ENCODE measurements at places on chromosomes 13 and 19.

DNA sequence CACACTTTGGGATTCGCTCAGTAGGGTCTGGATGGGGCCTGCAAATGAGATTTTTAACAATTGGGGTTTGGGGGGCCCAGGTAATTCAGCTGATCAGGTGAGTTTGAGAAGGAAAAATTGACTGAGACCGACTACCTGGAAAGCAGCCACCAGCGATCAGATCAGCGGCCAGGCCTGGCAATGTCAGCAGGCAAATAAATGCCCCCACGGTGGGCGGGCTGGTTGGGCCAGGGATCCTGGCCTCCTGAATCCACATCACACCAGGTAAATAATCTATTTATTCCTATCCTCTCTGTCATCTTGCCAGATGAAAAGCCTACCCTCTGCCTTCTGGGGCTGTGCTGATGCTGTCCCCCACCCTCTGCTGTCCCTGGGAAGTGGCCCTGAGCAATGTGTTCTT lies 9.4 kb downstream of the NAPA start:
- DNase-seq = no peak

GRCh38 chr19:12952488-12953137 lies 4.4 kb downstream of the GADD45GIP1 start:
- DNase-seq = no peak

- DNase-seq = no peak
Measured at GRCh38 chr19:13553880-13554400, 47.7 kb upstream of the CACNA1A start.

- DNase-seq = no peak
Measured at GRCh38 chr19:3958836-3959765, 11.8 kb downstream of the DAPK3 start.

DNA sequence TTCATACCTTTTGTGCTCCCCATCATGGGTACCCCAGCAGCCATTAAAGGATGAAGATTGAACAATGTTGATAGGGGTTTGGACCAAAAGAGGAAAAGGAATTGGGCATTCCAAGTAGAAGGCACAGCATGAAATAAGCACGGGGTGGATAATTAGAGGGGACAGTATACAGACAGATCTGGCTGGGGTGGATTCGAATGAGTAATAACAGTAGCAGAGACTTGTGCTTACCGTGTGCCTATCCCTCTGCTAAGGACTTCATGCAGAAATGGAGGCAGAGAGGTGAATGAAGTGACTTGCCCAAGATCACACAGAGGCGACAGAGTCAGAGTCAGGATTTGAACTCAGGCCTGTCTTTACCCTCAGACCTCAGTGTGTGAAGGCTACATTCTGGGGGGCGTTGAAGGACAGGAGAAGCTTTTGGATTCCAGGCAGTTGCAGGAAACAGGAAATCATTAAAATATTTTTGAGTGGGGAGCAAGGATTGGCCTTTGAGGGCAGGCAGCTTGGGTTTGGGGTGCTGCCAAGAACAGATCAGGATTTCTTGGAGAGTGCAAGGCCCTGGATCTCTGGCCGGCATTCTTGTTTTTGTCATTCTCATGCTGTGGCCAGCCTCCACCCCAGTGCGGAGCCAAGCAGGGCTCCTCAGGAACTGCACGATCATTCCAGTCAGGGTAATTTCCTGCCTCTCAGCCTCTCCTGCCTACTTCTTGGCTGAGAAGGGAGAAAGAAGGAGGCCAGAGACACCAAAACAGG lies 18.7 kb downstream of the PAF1 start:
- no peak for DNase-seq

DNA sequence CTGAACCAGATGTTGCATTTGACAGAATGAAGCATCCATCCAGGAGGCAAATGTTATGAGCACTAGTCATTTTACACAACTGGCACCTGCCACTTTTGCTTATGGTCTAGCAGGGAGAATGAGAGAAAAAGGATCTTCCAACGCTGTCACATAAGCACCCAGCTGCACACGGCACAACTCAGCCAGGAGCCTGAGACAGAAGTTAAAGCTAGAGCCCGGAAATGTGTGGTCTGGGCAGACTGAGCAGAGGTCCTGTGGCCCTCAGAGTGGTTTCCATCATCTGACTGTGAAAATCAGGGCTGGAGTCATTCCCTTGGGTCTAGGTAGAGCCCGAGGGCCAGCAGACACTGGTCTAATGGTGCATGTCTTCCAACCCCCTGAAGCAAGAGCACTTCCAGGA lies 78.4 kb upstream of the XPO4 start:
- DNase-seq = no peak

Measured in NCI-H510A treated with DMSO at 0.1 percent for 48 hours (cell line).